ENCODE measurements at places on chromosomes 12 and 14.

DNA sequence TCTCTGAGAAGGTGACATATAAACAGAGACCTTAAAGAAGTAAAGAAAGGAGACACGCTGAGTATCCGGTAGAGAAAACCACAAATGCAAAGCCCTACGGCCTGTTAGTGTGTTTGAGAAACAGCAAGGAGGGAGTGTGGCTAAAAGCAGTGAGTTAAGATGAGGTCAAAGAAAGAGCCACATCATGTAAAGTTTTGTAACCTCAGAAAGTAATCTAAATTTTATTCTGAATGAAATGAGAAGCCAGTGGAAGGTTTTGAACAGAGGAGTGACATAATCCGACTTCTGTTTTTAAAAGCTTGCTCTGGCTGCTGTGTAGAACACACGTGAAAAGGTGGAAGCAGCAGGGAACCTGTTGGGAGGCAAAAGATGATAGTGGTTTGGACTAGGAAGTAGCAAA, 32.6 kb downstream of the PPP2R5E start:
- H3K4me1 ChIP-seq, result peaks cover 54% of the 10 kb centered on the region
- H3K4me3 ChIP-seq, result no peak overlapping the region
- H3K27ac ChIP-seq, result peak overlapping the region; percentile 23
- H3K27me3 ChIP-seq, result no peaks in the 10 kb centered on the region
- no peak for DNase-seq
- H3K36me3 ChIP-seq, result peaks cover 17% of the 10 kb centered on the region

GRCh38 chr12:9364224-9365176, 156.3 kb upstream of the PZP start:
- no peaks in the 10 kb centered on the region for H3K36me3 ChIP-seq
- peak overlapping the region; percentile 8 for H3K27ac ChIP-seq
- peak overlapping the region; percentile 2 for H3K4me3 ChIP-seq
- H3K4me1 ChIP-seq, result peaks cover 36% of the 10 kb centered on the region
- peak; percentile 24 for DNase-seq
- H3K27me3 ChIP-seq, result peaks cover 2% of the 10 kb centered on the region

- no peaks in the 10 kb centered on the region for H3K36me3 ChIP-seq
- H3K4me1 ChIP-seq, result peaks cover 7% of the 10 kb centered on the region
- H3K27me3 ChIP-seq, result no peaks in the 10 kb centered on the region
- no peak overlapping the region for H3K4me3 ChIP-seq
- no peak for DNase-seq
Measured at GRCh38 chr14:77058785-77059184, 30.3 kb upstream of the IRF2BPL start.

DNA sequence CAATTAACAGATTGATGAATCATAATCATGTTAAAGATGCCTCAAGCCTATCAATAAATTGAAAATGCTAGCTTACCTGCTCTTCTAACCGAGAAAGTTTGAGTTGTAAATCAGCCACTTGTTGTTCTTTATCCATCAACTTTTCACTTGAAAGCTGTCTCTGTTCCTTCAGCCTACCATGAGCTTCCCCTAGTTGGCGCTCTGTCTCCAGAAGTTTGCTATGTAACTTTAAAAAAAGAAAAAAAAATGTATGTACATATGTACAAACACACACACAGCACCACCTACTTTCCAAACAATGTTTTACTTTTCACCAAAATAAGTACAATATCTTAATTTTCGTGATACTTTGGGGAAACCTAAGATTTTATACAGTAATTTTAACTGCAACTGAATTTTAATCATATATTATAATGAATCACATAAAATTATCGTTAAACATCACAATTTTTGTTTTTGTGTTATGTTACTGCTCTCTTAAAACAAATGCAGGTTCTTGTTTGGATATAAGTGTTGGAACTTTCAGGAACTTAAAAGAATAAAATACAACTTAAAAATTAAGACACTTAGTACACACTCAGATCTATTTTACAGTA, 101.2 kb downstream of the EEA1 start:
- H3K4me3 ChIP-seq, result no peak overlapping the region
- H3K4me1 ChIP-seq, result no peaks in the 10 kb centered on the region
- H3K27me3 ChIP-seq, result no peaks in the 10 kb centered on the region
- H3K27ac ChIP-seq, result no peak overlapping the region
- peak; percentile 25 for DNase-seq
- H3K36me3 ChIP-seq, result peaks cover 25% of the 10 kb centered on the region

DNA sequence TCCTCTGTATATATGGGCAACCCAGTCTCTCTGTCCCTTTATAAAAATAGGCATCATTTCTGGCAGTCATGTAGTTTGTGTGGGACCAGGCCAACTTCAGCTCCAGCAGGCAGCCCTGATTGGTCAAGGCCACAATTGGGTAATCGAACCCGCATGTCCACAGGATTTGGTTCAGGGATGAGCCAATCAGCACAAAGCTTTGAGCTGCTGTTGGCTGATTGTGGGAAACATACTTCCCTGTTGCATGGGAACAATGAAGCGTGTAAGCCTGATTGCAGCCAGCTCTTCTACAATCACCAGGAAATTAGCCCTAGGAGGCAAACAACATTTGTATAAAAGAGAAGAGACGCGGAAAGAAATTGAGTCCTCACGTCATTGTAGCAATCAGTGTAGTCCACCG, 328.6 kb downstream of the PCNX1 start:
- no peak overlapping the region for H3K27ac ChIP-seq
- peaks cover 4% of the 10 kb centered on the region for H3K4me1 ChIP-seq
- DNase-seq, result no peak
- no peaks in the 10 kb centered on the region for H3K36me3 ChIP-seq

GRCh38 chr14:71652368-71652767, 279.9 kb upstream of the RGS6 start:
- H3K4me3 ChIP-seq, result no peak overlapping the region
- no peak overlapping the region for H3K27ac ChIP-seq
- H3K4me1 ChIP-seq, result no peaks in the 10 kb centered on the region

DNA sequence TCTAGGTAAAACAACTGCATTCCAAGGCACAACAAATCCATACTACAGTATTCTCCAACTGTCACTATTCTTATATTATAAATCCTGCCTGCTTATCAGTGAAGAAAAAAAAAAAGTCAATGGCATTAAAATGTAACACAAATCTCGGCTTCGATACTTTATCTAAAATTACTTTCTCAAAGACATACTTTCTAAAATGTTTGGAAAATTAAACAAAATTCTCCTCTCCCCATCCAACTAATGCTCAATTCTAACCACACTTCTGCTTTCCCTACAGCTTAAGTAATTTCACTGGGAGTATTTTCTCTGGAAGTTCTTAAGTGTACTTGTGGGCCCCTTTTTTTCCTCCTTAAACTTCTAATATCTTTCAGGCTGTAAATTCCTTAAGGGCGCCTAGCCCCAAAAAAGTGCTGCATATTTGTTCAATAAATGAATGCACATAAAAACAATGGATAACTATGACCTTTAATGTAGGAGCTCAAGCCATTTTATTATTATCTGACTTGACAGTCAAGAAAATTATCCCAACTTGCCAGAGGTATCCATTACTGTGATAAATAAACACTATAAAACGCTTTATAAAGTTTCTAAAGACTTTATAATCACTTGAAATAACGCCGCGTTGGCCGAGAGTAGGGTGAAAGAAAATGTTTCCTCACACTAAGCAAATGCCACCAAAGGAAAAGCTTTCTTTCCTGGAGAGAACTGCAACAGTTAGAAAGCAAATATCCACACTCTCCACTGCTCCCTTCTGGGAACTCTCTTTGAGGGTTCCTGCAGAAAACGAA, 977 bp downstream of the HEATR5A start:
- peaks cover 25% of the 10 kb centered on the region for H3K4me1 ChIP-seq
- peaks cover 2% of the 10 kb centered on the region for H3K36me3 ChIP-seq
- no peak for DNase-seq
- H3K27me3 ChIP-seq, result no peaks in the 10 kb centered on the region

GRCh38 chr12:63821781-63822251, 22.7 kb upstream of the SRGAP1 start:
- peak overlapping the region; percentile 64 for H3K4me3 ChIP-seq
- DNase-seq, result no peak
- H3K36me3 ChIP-seq, result peaks cover 2% of the 10 kb centered on the region
- H3K4me1 ChIP-seq, result peaks cover 5% of the 10 kb centered on the region
- no peak overlapping the region for H3K27ac ChIP-seq

GRCh38 chr12:38456537-38457120, 140.1 kb downstream of the ALG10B start:
- DNase-seq, result no peak
- H3K27ac ChIP-seq, result no peak overlapping the region
- no peak overlapping the region for H3K4me3 ChIP-seq
- no peaks in the 10 kb centered on the region for H3K4me1 ChIP-seq
- H3K27me3 ChIP-seq, result no peaks in the 10 kb centered on the region

GRCh38 chr12:48768147-48768546, 20.7 kb downstream of the ADCY6 start:
- peaks cover 7% of the 10 kb centered on the region for H3K27me3 ChIP-seq
- no peaks in the 10 kb centered on the region for H3K36me3 ChIP-seq
- peaks cover 12% of the 10 kb centered on the region for H3K4me1 ChIP-seq

DNA sequence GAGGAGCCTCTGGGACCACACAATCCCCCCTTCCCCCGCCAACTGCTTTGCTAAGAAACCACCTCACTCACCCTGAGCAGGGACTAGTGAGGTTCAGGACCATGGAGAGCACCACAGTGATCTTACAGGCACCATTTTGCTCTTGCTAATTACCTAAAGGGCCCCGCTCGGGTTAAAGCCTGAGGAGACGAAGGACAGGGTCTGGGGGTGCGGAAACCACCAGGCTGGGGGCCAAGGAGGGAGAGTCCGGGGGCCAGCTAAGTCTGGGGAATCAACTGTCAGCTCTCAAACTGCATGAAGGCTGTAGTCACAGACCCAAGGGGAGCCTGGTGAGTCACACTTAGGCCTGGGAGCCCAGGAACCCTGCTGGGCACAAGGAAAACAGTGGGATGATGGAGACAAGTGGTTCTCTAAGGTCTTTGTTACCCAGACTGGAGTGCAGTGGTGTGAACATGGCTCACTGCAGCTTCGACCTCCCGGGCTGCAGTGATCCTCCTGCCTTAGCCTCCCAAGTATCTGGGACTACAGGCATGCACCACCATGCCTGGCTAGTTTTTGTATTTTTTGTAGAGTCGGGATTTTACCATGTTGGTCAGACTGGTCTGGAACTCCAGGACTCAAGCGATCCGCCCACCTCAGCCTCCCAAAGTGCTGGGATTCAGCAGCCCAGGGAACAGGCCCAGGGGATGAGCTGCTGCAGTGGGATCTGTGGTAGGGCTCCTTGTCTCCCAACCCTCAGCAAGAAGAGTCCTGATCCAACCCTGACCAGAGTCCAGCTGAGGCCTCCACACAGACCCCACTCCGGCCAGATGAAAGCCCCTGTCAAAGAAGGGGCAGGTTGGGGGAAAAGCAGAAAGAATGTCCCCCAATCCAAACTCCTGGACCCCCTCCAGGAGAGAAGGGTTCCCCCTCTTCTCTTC, 98.8 kb downstream of the CALM1 start:
- peaks cover 2% of the 10 kb centered on the region for H3K4me1 ChIP-seq
- no peak overlapping the region for H3K27ac ChIP-seq

GRCh38 chr12:65828711-65829339, 4.5 kb downstream of the HMGA2 start:
- peaks cover 14% of the 10 kb centered on the region for H3K4me1 ChIP-seq
- no peak overlapping the region for H3K4me3 ChIP-seq
- peaks cover 63% of the 10 kb centered on the region for H3K27me3 ChIP-seq
- DNase-seq, result no peak

- H3K36me3 ChIP-seq, result no peaks in the 10 kb centered on the region
- peaks cover 33% of the 10 kb centered on the region for H3K4me1 ChIP-seq
- H3K27ac ChIP-seq, result no peak overlapping the region
- H3K4me3 ChIP-seq, result no peak overlapping the region
- peak; percentile 10 for DNase-seq
Measured at GRCh38 chr14:99818503-99819036, 25.4 kb downstream of the EML1 start.

GRCh38 chr12:123843912-123844748, 82.0 kb downstream of the DNAH10 start:
- H3K27me3 ChIP-seq, result no peaks in the 10 kb centered on the region
- no peak overlapping the region for H3K27ac ChIP-seq
- no peak for DNase-seq

GRCh38 chr12:3316776-3317480, 174.1 kb upstream of the PRMT8 start:
- H3K27ac ChIP-seq, result no peak overlapping the region
- DNase-seq, result no peak
- H3K4me3 ChIP-seq, result no peak overlapping the region
- H3K36me3 ChIP-seq, result no peaks in the 10 kb centered on the region
- peaks cover 1% of the 10 kb centered on the region for H3K27me3 ChIP-seq

GRCh38 chr14:103718572-103718971, 3.0 kb downstream of the ZFYVE21 start:
- H3K36me3 ChIP-seq, result peaks cover 9% of the 10 kb centered on the region
- no peak for DNase-seq
- H3K4me3 ChIP-seq, result no peak overlapping the region
- peaks cover 43% of the 10 kb centered on the region for H3K4me1 ChIP-seq
- H3K27me3 ChIP-seq, result peaks cover 2% of the 10 kb centered on the region
- no peak overlapping the region for H3K27ac ChIP-seq

GRCh38 chr14:72822946-72823611, 70.8 kb downstream of the DPF3 start:
- no peak overlapping the region for H3K4me3 ChIP-seq
- no peaks in the 10 kb centered on the region for H3K36me3 ChIP-seq
- H3K27ac ChIP-seq, result no peak overlapping the region

DNA sequence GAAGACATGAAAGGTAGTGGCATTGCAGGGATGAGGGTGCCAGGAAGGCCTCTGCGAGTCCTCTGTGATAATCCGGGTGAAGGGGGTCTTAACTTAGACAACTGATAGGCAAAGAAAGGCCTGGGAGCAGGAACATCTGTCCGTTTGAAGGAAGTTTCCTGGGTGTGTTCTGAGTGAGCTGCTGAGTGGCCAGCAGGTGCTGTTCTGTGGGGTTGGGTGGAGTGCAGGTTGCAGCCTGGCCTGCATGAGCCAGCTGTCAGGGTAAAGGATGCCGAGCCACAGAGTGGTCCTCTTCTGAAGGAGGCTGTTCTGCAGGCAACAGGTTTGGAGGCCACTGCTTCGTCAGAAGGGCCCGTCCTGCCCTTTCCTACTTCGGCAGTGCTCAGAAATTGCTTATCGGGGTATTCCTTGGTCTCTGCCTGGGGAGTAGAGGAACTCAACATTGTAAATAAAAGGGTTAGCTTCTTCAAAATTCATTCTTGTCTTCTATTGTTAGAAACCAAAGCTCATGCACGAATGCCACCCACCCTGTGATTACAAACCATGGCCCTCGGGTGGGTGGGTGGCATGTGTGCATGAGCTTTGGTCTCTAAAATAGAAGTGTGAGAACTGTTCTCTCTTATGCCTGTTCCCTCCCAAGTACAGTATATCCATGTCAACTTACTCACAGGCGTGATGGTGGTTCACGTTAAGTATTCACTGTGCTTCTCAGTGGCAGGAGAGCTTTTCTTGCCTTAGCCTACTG, 118.9 kb downstream of the CHST11 start:
- H3K27me3 ChIP-seq, result no peaks in the 10 kb centered on the region
- H3K36me3 ChIP-seq, result peaks cover 5% of the 10 kb centered on the region

DNA sequence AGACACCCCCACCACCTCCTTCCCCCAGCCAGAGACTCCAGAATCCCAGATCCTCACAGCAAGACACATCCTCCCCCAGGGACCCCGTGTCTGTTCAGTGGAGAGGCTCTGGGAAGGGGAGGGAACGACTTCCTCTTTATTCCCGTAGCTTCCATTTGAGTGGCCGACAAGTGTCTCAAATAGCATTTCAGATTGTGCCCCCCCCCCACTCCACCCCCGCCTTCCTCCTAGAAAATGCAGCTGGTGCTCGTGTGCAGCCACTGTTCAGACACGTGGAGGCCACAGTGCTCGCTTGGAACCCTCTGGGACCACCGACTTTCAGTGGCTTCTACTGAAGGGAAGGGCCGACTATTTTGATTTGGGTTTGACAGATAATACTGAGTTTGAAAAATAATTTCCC, 14.3 kb downstream of the PPP2R5C start:
- H3K4me1 ChIP-seq, result peaks cover 38% of the 10 kb centered on the region
- no peaks in the 10 kb centered on the region for H3K27me3 ChIP-seq
- DNase-seq, result no peak
- H3K27ac ChIP-seq, result no peak overlapping the region
